ENCODE measurements at places on chromosomes 11 and 22. TPM values are rescaled to one million over a fixed set of nuclear protein-coding genes. Genes with fewer than 3 reads are reported as not detected.

DNA sequence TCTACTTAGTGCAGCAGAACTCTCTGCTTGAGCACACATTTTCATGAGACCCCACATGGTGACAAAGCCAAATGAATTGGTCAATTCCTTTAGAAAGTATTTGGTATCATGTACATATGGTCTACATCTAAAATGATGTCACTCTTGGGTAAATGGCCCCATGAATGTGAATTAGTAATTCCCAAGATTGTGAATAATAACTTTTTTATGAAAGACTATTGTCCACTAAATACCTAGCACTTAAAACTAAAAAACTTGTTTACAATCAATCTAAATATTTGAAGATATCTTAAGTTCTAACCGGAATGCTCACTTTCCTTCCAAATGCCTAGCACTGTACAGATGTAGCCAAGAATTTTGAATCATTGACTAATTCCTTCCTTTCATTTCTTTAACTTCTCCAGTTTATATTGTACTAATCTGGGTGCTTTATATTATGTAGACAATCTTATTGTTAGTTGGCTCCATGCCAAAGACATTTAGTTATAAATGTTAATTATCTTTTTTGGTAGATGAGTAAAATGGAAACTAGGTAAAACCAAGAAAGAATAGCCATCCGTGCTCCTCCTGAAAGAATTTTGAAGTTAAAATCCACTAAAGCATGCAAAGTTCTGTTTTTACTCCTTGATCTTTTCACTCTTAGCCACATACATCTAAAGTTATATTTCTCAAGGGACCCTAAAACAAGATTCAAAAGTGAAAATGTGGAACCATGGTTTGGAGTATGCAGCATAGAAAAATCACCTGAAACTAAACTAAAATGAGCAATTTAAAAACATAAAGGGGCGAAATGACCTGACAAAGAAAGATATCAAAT is 145.0 kb upstream of the ARHGAP20 start:
- H3K36me3 ChIP-seq, result no peaks in the 10 kb centered on the region
- peaks cover 31% of the 10 kb centered on the region for H3K4me1 ChIP-seq
- H3K4me3 ChIP-seq, result no peak overlapping the region
- no peak overlapping the region for H3K27ac ChIP-seq

DNA sequence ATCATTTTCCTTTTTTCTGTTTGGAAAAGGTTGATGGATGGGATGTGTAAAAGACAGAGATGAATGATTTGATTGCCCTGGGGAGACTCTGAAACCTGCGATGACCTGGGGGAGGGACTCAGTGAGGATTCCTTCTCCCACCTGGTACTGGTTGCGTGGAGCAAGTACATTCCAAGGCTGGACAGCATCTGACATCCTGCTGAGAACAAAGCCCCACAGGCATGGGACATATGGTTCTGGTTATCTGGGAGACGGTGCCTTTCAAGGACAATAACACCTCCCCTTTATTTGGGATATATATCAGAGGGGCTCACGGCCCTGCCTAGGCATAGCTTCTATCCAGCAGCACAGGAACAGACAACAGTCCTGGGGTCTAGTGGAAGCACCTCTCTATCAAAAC is 527.8 kb downstream of the METTL15 start:
- no peaks in the 10 kb centered on the region for H3K4me1 ChIP-seq
- H3K36me3 ChIP-seq, result no peaks in the 10 kb centered on the region
- no peak overlapping the region for H3K4me3 ChIP-seq

- no peak overlapping the region for H3K27ac ChIP-seq
- no peak for DNase-seq
- no peaks in the 10 kb centered on the region for H3K27me3 ChIP-seq
- no peaks in the 10 kb centered on the region for H3K4me1 ChIP-seq
- H3K36me3 ChIP-seq, result peaks cover 16% of the 10 kb centered on the region
- no peak overlapping the region for H3K4me3 ChIP-seq
Observed at GRCh38 chr22:19055801-19056200, 66.4 kb downstream of the DGCR2 start.

DNA sequence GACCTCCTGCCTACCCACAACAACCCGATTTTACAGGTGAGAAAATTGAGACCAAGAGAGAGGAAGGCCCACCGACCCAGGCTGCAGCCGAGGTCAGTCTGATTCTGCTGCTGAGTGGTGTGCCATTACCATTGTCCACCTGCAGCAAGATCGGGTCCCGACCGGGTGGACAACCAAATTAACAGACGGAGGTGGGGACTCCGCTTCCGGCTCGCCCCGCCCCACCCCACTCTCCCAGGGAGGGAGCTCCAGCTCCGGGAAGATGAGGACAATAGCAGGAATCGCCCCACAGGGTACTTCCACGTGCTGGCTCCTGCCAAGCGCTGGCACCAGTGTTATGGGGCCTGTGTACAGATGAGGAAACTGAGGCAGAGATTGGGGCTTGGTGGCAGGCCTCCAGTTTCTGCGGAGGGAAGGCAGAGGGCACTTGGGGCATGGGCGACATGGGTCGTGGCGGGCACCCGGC is 425 bp upstream of the KDELR3 start:
- H3K36me3 ChIP-seq, result no peaks in the 10 kb centered on the region
- no peaks in the 10 kb centered on the region for H3K27me3 ChIP-seq
- peaks cover 5% of the 10 kb centered on the region for H3K4me1 ChIP-seq
- DNase-seq, result no peak
- peak overlapping the region; percentile 51 for H3K4me3 ChIP-seq

The RAG2 gene
- not detected for total RNA-seq

The MRGPRX3 gene
- total RNA-seq, result not detected

The TCN1 gene
- not detected for total RNA-seq

The KRTAP5-10 gene
- not detected for total RNA-seq

The PNPLA5 gene
- not detected for total RNA-seq

The PNPLA3 gene
- 11.8 TPM for total RNA-seq

The DGCR6 gene
- 2.7 TPM for total RNA-seq

The FOLR3 gene
- total RNA-seq, result not detected
